ENCODE measurements at places on chromosomes 12 and 14. TPM values are rescaled to one million over a fixed set of nuclear protein-coding genes. Genes with fewer than 3 reads are reported as not detected.

DNA sequence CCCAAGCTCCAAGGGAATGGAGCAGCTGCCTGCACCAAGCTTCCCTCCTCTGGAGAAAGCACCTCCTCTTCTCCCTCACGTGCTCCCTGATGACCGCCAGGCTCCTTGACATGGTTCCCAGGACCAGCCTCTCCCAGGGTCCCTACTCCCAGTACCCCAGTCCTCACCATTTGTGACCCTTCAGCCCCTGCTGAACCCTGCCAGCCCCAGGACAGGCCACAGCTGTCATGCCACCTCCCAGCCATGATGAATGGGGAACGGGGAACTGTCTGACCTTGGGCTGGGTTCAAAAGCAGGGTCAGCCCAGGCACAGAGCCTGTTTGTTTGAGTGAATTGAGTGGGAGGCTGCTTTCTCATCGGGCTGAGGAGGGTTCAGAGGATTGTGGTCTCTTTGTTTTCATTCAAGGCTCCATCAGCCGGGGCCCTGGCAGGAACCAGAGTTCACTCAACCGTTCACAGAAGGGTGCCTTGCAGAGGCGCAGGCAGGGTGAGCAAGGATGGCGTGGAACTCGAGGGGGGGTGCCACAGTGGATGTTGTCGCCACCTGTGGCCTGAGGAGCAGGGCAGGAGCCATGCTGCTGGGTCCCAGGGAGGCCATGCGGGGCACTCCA is 344.5 kb upstream of the SFSWAP start:
- no peak for DNase-seq

- no peak for DNase-seq
Observed at GRCh38 chr14:80493620-80494019, 282.3 kb upstream of the DIO2 start.

DNA sequence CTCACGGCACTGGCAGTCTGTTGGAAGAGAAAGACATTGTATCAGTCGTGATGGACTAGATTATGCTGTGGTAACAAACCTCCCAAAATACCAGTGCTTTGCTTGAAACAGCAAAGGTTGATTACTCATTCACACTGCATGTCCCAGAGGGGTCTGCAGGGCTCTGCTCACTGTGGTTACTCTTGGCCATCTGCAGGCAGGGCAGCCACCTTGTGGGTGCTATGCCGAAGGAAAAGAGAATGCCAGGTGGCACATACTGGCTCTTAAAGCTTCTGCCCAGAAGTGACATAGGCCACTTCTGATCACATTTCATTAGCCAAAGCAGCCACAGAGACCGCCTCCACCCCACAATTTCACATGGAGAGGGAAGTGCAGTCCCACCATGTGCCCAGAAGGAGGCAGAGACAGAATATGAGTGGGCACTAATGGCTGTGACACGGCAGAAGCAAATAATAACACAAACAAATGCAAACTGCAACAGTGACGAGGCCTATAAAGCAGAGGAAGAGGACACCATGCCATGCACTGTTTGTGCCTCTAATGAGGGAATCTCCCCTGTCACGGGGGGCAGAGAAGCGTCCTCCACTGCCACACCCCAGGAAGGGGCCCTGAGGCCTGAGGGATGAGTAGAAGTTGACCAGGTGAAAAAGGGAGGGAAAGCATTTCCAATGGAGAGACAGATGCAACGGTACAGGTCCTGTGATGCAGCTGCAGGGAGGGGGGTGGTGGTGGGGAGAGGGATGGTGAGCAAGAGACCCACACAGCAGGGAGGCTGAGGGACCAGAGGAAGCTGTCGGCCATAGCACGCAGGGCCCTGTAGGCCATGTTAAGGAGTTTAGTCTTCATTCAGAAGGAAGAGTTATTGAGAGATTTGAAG is 51.7 kb upstream of the KICS2 start:
- DNase-seq = no peak

DNA sequence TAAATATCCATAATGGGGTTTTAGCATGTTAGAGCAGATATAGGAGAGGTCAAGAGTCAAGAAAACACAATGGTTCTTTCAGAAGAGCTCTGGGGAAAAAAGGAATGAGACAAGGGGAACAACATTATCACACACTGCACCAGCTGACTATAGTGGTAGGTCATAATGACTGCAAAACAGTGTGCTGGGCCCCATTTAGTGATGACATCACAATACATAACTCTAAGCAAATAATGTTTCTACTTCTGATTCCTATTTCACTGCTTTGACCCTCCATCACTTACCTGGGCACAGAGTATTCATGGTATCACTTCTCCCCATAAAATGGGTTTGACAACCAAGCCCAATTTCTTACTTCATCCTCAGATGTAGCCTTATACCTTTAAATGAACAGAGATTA is 62.1 kb downstream of the GARIN6 start:
- DNase-seq = no peak

DNA sequence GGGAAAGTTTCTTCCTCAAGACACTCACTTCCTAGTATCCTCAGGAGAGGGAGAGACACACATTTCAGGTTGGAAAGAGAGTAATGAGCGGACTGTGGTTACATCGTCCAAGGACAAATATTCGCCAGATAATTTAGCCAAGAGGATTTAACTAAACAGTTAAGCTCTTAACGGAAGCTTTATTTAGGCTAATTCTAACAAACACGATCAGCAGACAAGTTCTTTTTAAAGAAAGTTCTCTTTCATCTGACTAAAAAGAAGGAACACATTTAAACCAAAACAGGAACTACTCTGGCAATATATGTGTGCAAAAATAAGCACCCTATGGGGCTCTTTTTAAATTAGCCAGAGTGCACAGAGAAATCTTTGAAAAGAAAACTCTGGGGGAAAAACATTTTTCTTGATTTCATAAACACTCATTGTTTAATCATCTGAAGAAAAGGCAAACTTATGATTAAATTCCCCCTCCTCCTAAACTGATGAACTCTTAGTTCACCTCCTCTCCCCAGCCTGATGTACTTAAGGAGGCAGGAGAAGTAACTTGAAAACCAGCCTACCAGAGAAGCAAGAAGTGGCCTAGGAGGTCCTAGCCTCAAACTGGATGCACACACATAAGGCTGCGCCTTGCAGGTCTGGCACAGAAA is 13.3 kb upstream of the BTG1 start:
- no peak for DNase-seq

- no peak for DNase-seq
Observed at GRCh38 chr12:42015051-42015461, 129.6 kb downstream of the GXYLT1 start.

- DNase-seq = no peak
Observed at GRCh38 chr12:38998887-38999482, 93.6 kb upstream of the CPNE8 start.

DNA sequence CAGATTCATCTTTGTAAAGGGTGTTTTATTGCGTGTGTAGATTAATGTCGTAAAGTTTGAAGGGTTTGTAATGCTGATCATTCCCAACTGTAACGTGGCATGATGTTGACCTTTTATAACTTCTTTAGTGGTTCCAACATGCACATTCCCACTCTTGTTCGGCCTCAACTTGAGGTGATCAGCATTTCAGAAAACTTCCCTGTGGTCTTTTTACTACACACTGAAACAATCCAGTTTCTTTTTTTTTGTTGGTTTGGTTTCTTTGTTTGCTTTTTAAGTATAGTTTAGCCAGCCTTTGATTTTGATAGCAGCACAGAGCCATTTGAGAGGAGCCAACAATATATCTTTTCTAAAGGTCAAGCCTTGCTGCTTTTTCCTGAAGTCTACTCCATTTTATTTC is 22.8 kb downstream of the UTP20 start:
- DNase-seq = no peak

DNA sequence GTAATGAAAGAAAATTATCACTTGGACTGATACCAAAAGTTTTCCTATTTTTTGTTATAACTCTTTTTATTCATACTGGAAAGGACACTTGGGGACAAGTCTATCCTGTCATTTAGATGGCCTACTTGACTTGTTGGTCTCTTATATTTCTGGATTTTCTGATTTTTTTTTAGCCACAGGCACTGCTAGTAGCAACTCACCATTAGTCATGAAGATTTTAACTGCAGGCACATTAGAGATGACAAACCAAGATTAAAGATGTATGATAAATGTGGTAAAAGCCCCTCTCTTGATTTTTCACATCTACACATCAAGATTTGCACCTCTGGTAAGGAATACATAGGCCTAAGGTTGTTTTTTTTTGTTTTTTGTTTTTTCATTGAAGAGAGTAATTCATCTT is 217.0 kb downstream of the SLC25A21 start:
- DNase-seq = no peak

- DNase-seq = peak; percentile 87
Observed at GRCh38 chr12:113149361-113150150, at the start of gene CFAP73. CFAP73 (plus strand) TSS chr12:113149724; CDS start chr12:113149858, 134 bp downstream.

DNA sequence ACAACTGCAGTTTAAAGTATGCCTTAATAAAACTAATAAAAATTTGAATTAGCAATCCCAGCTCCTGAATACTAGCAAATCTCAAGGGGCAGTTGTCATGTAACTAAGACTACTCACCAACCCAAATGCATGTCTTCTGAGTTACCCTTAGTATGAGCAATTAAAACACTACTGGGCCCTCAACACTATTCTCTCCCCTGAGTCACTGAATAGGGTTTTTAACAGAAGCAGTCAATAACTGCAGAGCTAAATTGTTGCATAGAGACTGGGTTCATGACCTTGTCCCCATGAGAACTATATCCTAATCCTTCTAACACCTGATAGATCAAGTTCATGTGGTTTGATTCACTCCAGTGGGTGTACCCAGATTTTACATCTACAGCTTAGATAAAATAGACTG is 38.8 kb downstream of the MDM1 start:
- DNase-seq = no peak

GRCh38 chr12:6618483-6619225 is 11.5 kb upstream of the CHD4 start:
- DNase-seq = no peak

DNA sequence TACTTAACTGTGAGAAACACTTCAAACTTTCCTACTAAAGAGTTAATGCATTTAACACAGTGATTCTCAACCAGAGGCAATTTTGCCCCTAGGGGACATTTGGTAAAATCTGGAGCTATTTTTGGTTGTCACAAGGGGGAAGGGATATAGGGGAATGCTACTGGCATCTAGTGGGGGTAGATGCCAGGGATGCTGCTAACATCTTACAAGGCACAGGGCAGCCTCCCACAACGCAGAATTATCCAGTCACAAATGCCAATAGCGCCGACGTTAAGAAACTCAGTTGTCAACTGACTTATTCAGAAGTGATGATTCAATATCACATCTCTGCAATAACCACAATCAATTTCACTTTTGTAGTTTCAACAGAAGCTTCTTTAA is 2.0 kb downstream of the EEA1 start:
- DNase-seq = peak; percentile 50

DNA sequence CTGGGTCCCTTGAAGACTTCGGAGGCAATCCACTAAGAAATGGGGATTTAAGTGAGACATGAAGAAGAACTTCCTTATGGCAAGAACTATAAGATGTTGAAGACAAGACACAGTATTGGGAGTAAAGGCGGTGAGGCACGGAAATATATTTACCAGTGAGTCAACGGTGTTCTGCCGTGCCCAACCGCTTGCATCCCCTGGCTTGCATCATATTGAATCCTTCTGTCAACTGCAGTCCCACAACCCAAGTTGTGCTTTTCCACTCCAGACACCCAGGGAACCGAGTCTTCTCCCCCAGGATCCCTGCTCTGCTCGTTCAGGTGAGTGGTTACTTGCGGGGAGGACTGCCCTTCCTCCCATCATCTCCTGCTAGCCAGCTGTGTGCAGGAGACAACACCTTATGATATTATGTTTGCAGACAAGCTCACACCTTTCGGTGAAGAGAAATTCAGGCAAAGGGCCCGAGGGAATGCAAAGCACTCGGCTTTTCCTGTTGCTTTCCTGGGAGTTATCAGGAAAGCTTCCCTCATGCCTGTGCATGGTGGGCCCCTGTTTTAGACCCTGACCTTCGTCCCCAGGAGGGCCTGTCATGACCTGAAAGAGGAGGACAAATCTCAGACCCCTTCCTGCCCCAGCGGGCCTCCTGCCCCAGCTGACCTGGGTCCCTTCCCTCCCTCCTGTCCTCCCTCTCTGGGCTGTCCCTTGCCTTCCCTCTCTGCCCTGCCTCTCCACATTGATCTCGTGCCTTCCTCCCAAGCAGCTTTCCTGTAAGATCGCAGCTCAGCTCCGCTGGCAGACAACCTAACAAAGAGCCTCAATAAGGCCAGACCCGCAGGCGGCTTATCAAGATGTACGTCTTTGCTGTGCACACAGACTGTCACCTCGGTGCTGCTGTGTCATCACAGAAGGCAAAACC is 4.3 kb upstream of the LRTM2 start:
- DNase-seq = no peak

GRCh38 chr12:106187155-106187789 is 48.5 kb upstream of the NUAK1 start:
- DNase-seq = no peak

DNA sequence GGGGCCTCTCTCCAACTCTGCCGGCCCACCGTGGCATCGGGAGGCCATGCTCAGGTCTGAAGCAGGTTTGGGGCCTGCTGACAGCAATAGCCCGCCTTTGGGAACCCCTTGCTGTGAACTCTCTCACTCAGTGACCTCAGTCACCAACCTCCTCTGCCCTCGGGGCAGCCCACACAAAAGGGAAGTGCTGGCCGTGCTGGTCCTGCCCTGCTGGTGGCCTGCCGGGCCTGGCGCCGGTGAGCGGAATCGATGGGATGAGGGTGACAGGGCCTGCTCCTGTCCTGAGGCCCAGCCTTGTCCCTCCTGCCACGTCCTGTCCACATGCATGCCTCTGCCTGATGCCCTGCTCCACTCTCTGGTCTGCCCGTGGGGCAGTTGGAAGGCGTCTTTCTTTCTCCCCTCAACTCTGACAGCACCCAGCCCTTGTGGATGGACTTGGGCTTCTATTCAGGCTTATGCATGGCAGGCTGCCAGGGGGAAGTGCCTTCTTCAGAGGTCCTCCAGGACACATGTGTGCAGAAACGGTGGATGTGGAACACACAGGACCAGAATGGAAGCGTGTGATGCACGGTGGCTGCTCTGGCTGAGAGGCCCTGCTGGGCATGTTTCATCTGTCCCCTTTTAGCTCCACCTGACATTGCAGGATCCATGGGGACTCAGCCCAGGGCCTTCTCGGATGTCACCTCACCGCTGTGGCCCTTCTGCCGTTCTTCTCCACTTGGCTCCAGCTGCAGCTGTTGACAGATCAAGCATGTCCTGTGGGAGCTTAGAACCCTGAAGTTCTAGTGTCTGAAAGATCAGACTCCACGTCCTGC is 31.9 kb downstream of the IL31 start:
- DNase-seq = no peak

DNA sequence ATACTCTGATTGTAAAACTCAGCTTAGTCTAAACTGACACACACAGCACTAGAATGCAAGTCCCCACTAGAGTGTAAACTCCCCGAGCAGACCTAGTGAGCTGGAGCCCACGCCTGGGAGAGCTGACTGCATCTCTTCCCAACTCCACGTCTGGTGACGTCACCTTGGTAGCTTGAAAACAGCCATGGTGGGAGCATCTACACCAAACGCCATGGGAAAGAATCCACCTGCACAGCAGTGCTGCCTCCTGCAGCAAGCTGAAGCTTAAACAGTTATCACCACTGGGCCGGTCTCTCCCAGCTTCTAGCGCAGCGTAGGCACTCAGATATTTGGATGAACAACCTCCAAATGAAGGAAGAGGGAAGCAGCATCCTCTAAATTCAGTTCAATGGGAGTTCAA is 4.3 kb upstream of the PAPLN start:
- DNase-seq = no peak

The PLA2G1B gene
- total RNA-seq = 1.3 TPM

The SSPN gene
- total RNA-seq = 5.9 TPM

The SERPINA5 gene
- total RNA-seq = not detected

The PIK3C2G gene
- total RNA-seq = not detected

The PAH gene
- total RNA-seq = not detected

The CLEC9A gene
- total RNA-seq = 8.3 TPM

The PWP1 gene
- 87.8 TPM for total RNA-seq

The ABCB9 gene
- 9.2 TPM for total RNA-seq

Measured in hematopoietic multipotent progenitor cell (in vitro differentiated cells).